ENCODE measurements at places on chromosomes 2 and 18.
A peak's percentile ranks its signal among the peaks of the same experiment; 100 is the strongest.

- no peak for DNase-seq
Measured at GRCh38 chr2:73893764-73894474, 1.1 kb downstream of the ACTG2 start.

- DNase-seq: no peak
Measured at GRCh38 chr2:66171530-66171929, 263.4 kb upstream of the MEIS1 start.

GRCh38 chr18:2655178-2655953, at the start of gene SMCHD1:
SMCHD1 (plus strand) TSS chr18:2655726; CDS start chr18:2656076, 350 bp downstream.
- peak; percentile 81 for DNase-seq

DNA sequence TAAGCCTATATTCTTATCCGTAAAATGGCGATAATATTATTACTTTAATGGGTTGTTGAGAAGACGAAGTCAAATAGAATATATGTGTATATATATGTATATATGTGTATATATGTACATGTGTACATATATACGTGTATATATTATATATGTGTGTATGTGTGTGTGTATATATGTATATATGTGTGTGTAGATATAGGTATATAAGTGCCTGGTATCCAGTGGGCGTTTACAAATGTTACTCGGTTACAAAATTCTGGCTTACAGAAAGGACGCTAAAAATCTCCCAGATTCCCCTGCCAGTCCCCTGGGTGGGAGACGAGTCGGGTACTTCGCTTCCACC, 295 bp upstream of the MTX2 start:
- no peak for DNase-seq

DNA sequence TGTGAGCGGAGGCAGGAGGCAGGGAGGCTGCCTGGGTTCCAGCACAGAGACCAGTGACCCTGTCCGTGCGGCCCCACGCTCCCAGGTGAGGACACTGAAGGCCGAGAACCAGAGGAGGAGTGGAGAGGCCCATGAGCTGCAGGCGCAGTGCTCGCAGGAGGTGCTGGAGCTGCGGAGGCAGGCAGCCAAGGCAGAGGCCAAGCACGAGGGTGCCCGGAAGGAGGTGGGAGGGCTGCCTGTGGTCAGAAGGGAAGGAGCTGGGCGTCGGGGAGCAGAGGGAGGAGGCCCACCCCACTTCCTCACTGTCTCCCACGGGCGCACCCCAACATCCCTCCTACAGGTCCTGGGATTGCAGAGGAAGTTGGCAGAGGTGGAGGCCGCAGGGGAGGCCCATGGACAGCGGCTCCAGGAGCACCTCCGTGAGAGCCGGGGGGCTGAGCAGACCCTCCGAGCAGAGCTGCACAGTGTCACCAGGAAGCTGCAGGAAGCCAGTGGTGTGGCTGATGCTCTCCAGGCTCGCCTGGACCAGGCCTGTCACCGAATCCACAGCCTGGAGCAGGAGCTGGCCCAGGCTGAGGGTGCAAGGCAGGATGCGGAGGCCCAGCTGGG, 33.0 kb upstream of the SNED1 start:
- DNase-seq: no peak

DNA sequence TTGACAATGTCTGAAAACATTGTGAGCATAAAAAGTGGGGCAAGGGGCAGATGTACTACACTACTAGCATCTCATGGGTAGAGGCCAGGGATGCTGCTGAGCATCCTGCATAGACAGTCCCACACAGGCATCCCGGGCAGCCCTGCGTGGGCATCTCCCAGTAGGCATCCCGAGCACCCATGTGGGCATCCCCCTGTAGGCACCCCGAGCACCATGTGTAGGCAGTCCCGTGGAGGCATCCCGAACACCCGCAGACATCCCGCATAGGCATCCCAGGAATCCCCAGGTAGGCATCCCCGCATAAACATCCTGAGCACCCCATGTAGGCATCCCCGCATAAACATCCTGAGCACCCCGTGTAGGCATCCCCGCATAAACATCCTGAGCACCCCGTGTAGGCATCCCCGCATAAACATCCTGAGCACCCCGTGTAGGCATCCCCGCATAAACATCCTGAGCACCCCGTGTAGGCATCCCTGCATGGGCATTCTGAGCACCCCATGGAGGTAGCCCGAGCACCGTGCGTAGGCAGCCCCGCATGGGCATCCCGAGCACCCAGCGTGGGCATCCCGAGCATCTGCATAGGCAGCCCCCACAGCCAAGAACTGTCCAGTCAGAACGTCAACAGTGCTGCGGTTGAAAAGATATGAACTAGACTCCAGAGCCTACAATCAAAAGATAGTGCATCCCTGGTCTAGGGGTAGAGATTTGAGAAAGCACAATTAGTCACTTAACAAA, 273.5 kb downstream of the NBAS start:
- no peak for DNase-seq

DNA sequence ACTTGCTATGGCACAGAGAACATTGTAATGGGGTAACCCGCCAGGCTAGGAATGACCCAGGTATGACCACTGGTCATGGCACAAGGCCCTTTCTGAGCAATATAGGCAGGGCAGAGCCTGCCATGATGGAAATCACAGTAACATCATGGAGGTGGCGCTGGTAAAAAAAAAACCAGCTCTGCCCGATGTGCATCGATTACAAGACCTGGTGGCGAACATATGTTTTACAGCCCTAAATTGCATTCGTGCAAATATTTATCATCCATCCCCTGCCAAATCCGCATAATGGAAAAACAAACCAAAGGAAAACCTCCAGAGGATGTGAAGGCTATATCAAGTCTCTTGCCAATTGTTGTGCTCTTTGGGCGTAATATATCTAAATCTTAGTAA, 60.6 kb downstream of the SEMA4F start:
- DNase-seq: no peak

- DNase-seq: peak; percentile 53
Measured at GRCh38 chr2:225282858-225283710, 116.4 kb upstream of the NYAP2 start.

DNA sequence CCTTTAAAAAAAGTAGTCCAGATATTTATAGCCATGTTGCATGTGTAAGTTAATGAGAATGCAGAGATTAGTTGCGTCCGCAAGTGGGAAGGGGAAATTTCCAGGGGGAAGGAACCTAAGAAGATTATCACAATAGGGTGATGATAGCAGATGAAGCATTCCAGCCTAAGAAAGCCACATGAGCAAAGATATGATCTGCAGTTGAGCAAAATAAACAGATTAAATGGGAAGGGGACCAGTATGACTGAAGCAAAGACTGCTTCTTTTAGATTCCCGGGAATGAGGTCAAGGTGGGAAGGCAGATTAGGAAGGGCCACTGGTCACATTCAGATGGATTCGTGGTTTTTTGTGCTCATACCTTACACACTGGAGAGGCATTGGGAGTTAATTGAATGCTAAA, 154.6 kb upstream of the CDH2 start:
- no peak for DNase-seq

GRCh38 chr2:199895406-199895805, 15.7 kb upstream of the C2orf69 start:
- DNase-seq: no peak

DNA sequence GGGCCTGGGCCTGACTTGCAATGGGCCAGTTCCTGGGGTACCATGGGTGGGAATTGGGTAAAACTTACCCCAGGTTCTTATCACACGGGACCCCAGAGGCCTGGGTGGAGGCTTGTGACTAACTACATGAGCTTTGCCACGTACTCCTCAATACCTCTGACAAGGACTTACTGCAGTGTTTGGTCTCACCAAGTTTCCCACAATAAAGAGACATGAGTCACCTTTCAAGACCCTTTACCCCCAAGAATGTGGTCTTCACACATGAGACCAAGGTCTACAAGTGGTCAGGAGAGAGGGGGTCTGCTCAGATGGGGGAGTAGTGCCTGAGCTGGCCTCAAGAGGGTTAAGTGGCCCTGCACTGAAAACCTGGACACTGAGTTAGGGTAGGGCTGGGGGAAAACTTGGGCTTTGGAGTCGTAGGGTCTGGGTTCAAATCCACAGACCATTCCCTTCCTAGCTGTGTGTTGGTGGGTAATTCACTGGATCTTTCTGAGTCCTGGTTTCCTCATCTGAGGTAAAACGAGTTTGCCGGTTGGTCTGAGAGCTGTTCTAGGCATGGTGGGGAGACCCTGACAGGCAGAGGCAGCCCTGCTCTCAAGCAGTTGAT, 2.0 kb upstream of the GNLY start:
- no peak for DNase-seq

- peak; percentile 34 for DNase-seq
Measured at GRCh38 chr2:112001136-112001715, 53.8 kb upstream of the TMEM87B start.

DNA sequence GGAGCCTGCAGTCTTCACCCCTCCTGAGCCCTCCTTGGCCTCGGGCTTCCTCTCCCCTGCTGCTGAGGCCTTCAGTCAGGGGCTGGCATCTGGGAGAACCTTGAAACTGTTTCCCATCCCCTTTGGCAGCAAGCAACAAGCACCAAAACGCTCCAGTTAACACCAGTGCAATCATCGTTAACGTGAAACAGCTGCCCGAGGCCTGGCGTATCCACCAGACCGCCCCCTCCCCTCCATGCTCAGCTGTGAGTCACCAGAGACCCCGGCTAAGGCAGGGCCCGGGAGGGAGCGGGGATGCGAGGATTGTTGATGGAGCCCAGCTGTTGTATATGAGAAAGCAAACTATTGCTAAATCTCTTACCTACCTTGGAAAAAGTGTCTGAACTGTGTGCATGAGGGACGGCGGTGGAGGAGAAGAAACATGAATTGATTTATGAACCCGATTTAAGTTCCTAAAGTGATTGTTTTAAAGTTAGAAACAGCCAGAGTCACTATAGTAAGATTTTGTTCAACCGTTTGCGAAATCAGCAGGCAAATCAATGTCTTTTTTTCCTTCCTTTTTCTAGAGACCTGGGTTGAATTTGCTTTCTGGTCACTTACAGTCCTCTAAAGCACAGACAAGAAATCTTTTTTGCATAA, 5.2 kb downstream of the ZFP36L2 start:
- DNase-seq: peak; percentile 88

GRCh38 chr2:226649871-226650660, 149.6 kb downstream of the IRS1 start:
- DNase-seq: peak; percentile 37

GRCh38 chr2:10120158-10120876, 2.2 kb upstream of the RRM2 start:
- peak; percentile 90 for DNase-seq

GRCh38 chr2:127418300-127419111, at the start of gene PROC:
PROC (plus strand) TSS chr2:127418427; CDS start chr2:127419943, 1,516 bp downstream.
- DNase-seq: no peak

DNA sequence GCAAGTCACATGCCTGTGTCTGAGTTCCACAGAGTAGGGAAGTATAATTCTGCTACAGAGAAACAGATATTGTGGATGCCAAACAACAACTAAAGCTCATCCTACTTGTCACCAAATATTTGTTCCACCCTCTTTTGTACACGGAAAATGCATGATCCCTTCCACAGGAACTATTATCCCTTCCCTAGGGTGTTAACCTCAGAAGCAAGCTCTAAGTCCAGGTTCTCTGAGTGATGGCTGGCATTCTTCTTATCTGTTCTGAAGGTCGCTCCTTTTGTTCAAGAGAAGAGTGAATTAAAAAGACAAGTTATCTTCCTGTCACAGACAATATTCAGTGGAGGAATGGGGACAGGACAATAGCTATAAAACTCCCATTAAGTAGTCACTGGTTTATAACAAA, 460.1 kb upstream of the GCFC2 start:
- DNase-seq: no peak

- no peak for DNase-seq
Measured at GRCh38 chr2:234448506-234449184, 48.2 kb downstream of the ARL4C start.

DNA sequence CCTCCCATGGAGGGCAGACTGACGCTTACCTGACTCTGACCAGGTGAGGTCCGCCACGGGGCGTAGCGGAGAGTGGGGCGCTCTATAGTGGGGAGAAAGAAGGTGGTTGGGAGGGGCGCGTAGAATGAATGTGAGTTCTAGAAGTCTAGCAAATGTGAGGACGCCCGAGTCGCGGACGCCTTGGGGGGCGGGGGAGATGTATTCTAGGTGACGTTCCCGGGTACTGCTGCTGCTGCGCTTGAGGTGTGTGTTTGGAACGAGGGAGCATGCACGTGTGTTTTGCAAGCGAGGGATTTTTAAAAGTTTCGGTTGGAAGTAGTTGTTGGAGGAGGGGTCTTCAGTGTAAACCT, 758 bp downstream of the RIF1 start:
- no peak for DNase-seq

GRCh38 chr2:12951657-12951973, 234.9 kb downstream of the TRIB2 start:
- DNase-seq: no peak

GRCh38 chr2:137507237-137507636, 457.0 kb upstream of the HNMT start:
- DNase-seq: no peak

GRCh38 chr2:102033031-102033749, 41.4 kb downstream of the IL1R2 start:
- DNase-seq: no peak

DNA sequence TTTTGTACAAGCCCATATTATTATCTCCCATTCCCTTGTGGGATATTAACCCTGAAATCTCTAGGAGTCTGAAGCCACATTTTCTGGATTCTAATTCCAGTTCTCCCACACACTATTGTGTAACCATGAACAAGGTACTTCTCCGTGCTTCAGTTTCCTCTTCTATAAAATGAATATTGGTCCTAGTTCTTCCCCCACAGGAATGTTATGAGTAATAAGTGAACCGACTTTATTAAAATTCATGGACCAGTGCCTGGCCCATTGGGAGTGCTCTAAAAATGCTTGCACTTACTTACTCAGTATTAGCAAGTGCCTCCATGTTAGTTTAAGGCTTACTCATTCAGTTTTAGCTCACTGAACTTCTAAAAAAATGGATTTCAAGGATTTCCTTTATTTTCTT, 1.4 kb upstream of the ACMSD start:
- DNase-seq: no peak

DNA sequence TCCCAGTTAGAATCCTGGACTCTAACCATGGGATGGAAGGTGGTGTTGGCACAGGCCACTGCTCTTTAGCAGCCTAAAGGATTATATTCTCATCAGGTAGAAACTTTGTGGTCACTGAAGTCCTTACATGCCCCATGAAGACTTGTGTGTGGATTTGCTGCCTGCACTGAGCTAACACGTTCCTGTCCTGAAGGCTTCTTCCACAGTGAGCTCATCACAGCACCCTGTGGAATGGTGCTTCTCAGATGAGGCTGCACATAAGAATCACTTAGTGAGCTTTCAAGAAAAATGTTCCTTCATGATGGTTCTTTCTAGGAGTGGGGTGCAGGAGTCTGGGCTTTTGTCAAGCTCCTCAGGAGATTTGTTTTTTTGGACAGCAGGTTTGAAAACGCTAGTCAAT, 26.8 kb downstream of the STAMBP start:
- no peak for DNase-seq
